ENCODE measurements at places on chromosomes 6 and 20.

DNA sequence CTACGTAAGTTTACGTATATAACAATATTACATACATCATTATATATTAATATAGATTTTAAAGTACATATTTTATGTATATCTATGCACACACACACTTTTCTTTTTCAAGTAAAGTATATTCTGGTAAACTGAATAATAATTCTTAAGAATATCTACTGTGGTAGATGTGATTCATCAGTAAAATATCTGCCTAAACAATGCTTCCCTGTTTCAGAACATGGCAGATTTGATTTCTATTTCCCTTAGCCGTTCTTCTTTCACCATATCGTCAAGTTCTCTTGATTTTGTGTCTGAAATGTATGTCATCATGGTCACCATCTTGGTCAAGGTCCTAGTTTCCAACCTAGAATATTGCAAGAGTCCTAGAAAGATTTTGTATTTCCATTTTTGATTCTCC is 195.6 kb downstream of the HDGFL1 start:
- DNase-seq, result no peak

DNA sequence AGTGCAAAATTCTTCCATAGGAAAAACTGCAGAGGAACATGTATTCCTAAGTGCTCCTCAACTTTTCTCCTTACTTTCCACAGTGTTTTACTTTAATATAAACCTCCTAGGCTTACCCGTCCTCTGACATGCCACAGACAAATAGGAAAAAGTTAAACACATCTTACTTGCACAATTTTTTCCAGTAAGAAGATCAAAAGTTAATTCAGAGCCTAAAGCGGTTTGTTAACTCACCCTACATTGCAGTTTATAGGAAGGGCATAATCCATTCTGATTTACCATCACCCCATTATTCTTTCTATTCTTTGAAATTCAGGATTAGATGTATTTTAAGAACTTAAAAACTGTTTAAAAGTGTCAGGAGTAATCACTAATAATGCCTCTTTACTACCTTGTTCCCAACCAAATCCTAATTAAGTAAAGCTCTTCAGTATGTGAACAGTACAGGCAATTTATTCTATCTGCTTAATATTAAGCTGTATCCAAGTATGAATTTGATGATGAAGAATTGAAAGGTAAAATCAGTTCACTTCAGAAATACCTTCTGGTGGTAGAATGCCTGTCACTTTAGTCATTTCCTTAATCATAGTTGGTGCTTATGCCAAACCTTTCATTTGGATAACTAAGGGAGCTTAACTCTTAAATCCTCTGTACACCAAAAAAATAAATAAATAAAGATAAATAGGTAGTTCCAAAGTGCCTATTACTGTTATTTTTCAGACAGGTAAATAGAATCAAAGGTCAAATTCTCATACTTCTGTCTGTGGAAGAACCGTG is 292.0 kb downstream of the ALDH8A1 start:
- no peak for DNase-seq

GRCh38 chr6:159931112-159931511 is 37.8 kb upstream of the IGF2R start:
- DNase-seq, result no peak

DNA sequence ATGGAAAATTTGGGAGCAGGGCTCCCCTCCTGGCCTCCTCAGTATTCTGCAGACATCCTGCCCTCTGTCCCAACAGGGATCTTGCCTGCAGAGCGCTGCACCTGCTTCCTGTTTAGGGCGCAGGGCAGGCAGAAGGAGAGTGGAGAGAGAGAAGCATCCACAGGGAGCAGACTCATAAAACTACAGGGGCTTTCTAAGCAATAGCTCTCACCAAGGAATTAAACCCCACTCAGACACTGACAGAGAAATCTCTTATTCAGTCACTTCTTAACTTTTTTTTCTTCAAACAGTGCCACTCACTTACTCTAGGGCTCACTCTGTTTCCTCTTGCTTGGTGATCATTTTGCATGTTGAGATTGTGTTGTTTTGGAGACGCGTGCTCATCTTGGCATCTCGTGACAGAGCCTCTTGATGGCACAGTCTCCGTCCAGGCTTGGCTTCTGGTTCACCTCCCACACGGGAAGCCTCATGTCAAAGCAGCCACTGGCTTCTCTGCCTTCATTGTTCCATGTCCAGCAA is 153.1 kb upstream of the INSM1 start:
- no peak for DNase-seq

GRCh38 chr20:35702824-35703695 is 3.9 kb downstream of the ROMO1 start:
- DNase-seq, result no peak

DNA sequence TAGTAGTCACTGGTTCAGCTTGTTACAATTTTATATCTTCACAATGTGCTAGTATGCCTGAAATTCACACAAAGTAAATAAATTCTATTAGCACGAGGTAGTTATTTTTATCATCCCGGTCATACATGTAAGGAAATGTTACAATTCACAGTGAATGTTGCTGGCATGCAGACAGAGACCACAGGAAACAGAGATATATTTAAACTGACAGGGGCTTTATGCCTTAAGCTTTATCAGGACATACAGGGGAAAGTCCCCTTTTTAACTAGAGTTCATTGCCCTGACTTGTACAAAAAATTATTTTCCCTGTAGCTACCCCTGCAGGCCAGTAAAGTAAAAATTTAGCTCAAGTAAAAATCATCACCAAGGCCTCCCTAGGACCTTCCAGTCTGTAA is 712.0 kb upstream of the NRSN1 start:
- DNase-seq, result no peak
